Esophagus muscularis mucosa (tissue), 4 donors: ENCODE measurements at places on chromosomes 4 and X. TPM values are rescaled to one million over a fixed set of nuclear protein-coding genes. Genes with fewer than 3 reads are reported as not detected.
A peak's percentile ranks its signal among the peaks of the same experiment; 100 is the strongest.

Gene F11
- not detected for total RNA-seq

Gene CFAP47
- not detected for total RNA-seq

Gene ANK2
- total RNA-seq: 84.8 TPM

Gene PHF8
- 28.7 TPM for total RNA-seq

Gene UGT8
- 0.17 TPM for total RNA-seq

Gene CENPVL2
- not detected for total RNA-seq

Gene HPGD
- 55.6 TPM for total RNA-seq

Gene GPC4
- total RNA-seq: 54.3 TPM

Gene PCSK1N
- total RNA-seq: 15.2 TPM

Gene ZDHHC15
- total RNA-seq: 3.4 TPM

Gene AFF2
- total RNA-seq: 6.5 TPM

Gene EDA
- total RNA-seq: 7.3 TPM

- DNase-seq: peak; percentile 70
Observed at GRCh38 chr4:13543839-13544605, at the start of gene NKX3-2. Gene NKX3-2, minus strand, starts transcription at chr4:13544508. Its CDS starts 94 bp downstream, at chr4:13544414.

DNA sequence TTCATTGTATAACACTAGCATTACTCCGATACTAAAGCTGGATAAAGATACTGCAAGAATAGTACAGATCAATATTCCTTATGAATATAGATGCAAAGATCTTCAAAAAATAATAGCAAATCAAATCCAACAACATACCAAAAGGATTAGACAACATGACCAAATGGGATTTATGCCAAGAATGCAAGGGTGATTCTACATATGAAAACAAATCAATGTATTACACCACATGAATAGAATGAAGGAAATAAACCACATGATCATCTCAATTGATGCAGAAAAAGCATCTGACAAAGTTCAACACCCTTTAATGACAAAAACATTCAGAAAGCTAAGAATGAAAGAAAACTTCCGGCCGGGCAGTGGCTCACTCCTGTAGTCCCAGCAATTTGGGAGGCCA lies 42.8 kb downstream of the CUL4B start:
- no peak for DNase-seq

DNA sequence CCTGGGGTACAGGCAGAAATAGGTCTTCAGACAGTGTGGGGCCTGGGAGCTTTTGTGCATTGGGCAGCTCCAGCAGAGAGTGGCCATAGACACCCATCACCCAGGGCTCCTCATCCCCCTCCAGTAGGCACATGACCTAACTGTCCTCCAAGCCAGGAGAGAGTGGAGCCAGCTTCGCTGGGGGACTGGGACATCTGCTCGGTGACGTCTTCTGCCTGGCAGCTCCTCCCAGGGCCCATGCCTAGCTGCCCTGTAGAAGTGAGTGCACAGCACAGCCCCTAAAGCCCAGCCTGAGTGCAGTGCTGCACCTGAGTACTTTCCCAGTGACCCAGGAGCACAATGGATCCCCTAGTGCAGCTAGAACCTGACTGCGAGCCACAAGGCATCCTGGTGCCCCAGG lies 279.7 kb upstream of the SLC7A11 start:
- no peak for DNase-seq

DNA sequence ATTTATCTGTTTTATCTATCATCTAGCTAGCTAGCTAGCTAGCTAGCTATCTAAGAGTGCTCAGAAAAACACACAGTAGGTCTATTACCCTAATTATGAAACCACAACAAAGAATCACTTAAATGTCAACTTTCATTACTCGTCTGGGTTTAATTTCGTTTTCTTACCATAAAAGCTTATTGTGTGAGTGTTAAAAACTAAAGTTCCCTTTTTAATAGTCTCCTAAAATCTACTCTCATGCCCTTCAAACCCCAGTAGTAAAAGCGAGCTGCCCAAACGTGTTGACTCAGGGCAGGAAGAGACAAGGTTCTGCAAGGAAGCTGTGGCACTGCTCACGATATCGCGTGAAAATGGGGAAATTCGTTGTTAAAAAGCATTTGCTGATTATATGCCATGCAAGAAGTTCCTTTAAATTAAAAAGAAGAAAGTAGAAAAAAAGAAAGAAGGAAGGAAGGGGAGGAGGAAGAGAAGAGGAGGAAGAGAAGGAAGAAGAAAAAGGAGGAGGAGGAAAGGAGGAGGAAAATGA lies 595 bp downstream of the MBNL3 start:
- no peak for DNase-seq

- no peak for DNase-seq
Observed at GRCh38 chrX:87370865-87371264, 146.7 kb upstream of the KLHL4 start.

DNA sequence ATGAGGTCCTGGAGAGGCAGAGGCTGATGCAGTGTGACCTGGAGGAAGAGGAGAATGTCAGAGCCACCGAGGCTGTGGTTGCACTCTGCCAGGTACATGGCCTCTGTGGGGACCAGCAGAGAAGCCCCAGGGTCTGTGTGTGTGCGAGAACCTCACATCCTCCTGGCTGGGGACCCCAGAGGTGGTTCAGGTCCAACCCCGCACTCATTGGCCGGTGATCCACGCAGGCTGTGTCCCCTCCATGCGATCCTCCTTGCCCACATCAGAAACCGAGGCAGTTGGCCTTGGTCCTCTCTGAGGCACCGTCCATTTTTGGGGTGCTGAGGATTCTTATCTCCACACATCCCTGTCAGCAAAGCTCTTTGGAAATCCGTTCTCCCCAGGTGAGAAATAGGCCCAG lies 45.3 kb downstream of the EVC start:
- no peak for DNase-seq

DNA sequence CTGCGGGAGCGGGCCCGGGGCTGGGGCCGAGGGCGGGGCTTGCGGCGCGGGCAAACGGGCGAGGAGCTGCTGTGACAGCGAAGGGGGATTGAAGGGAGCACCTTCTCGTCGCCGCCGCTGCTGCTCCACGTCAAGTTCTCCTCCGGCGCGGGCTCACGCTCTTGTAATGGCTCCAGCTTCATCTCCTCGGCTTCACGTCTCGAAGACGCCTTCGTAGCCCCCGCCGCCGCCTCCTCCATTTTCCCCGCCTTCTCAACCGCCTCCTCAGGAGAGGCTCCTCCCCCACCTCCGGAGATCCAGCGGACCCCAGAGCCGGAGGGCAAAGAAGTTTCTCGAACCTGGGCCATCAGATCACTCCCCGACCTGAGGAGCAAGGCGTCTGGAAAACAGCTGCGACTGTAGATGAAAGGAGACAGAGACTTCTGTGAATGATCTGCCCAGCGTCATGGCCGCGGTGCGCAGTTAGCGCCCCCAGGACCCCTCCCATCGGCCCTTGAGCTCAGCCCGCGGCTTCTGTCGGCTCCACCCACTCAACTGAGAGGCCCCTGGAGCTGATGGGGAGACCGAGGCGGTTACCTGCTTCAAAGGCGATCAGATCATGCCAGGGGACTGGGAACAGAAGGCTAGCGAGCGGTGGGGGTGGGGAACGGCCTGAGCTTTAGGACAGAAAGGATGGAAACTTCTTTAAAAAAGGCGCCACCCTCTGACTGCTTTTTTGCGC lies 895 bp downstream of the USP51 start:
- peak; percentile 91 for DNase-seq

- DNase-seq: no peak
Observed at GRCh38 chr4:107747748-107748486, 27.9 kb upstream of the PAPSS1 start.

DNA sequence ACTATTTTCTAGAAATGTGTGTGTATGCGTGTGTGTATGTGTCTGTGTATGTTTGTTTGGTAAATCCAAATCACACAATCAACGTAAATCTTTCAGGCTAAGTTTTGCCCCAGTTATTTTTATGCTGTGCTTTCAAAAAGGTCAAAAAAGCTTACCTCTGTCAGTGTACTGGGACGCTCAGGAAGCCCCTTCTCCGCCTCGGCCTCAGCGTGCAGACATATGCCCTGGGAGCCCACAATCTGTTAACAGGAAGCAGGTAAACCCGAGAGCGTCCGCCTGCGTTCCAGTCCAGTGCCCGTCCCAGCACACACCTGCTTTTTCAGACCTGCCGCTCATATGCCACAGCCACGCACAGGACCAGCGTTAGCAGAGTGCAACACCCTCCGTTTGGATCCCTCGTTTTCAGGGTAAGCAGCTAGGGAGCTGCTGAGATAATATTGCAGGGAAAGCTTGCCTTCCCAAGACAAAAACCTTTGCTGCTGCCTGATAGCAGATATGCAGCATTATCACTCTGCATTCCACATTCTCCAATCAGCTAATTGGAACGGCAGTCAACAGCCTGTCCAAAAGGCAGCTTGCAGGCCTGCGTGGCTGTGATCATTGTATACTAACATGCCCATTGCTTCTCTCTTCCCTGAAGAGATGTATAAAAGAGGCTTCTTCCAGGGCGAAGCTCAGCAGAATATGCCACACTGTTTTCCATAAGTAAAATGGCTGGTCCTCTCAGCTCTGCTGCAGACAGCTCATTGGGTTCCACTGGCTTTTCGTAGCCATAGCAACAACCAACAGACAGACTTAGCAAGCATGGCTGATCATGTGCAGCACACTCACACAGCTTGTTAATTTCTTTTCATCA lies at the start of gene SORBS2:
Gene SORBS2, minus strand, starts transcription at position 686 of the 856 bp plus-strand sequence. CDS start 121,623 bp downstream, outside the sequence.
- no peak for DNase-seq

DNA sequence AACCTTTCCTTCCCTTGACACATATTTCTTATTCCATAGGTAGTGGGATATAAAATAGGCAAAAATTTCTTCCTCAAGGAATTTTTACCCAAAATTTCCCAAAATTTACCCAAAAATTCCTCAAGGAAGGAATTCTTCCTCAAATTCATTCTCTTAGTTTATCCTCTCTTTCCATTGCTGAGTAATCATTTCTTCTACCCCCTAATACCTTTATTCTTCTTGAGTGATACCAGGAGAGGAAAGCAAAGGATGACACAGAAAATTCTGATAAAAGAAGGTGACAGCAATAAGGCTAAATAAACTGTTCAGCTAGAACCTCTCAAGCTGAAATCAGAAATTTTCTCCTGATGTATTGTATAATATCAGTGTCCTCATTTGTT lies 191.4 kb upstream of the MAB21L2 start:
- no peak for DNase-seq

GRCh38 chr4:24856586-24856985 lies 56.3 kb downstream of the CCDC149 start:
- no peak for DNase-seq

GRCh38 chr4:174401471-174402130 lies 117.9 kb downstream of the CEP44 start:
- DNase-seq: no peak

GRCh38 chr4:27742816-27743215 lies 882.2 kb downstream of the STIM2 start:
- DNase-seq: no peak

DNA sequence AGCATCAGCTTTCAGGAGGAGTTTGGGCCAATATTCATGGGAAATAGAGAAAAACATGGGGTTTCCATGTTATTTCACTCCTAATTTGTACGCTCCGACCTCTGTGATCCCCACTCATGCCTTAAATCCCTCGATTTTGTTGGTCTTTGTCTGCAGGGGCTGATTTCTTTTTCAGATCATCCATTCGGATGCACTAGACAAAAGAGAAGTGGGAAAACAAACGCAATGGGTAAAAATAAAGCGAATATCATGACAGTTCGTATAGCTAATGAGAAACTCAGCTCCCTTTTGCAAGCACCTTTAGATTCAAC lies 139.1 kb upstream of the PLAC1 start:
- DNase-seq: no peak

DNA sequence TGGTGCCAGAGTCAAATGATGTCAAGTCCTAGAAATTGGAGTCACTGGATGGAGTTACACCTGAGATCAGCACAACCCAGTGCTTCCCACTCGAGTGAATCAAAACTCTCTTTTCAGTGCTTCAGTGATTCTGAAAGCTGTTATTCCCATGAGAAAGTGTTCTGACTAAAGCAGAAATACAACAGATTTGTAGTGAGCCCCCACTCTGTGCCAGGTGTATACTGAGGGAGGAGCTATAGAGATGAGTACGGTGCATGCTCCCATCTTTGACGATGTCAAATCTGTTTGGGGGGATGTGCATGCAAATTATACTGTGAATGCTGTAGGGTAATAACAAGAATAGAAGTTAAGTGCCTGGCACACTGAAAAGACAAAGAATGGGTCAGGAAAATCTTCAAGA lies 330.2 kb downstream of the HS3ST1 start:
- no peak for DNase-seq

GRCh38 chrX:44996277-44996676 lies 123.3 kb downstream of the KDM6A start:
- DNase-seq: no peak

DNA sequence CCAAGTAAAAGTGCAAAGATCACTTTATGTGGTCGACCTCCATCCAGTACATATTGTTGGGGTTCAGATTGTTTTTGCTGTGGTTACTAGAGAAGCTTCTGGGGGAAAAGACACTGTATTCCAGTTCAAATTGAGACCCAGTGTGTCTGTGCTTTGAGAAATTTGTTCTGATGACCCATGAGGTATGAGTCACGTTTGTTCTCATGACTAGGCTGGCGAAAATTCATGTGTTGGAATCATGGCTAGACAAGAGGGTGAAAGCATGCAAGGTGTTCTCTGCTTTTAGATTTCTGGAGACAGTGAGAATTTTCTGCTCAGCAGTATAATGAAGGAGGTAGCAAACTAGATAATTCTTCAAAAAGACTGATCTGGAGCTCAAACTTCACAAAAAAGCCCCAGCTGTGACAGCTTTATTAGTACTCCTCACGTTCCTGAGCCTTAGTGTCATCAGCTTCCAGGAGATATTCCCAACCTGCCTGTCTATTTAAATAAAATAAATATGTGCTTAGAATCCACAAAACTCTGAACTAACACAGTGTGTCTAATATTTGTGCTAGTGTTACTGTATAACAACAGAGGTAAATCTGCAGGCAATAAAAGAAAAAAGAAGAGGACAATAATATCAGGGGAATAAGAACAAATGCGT lies 24.4 kb upstream of the FAM47B start:
- DNase-seq: no peak

- no peak for DNase-seq
Observed at GRCh38 chrX:133660281-133660680, 245.0 kb upstream of the GPC4 start.

DNA sequence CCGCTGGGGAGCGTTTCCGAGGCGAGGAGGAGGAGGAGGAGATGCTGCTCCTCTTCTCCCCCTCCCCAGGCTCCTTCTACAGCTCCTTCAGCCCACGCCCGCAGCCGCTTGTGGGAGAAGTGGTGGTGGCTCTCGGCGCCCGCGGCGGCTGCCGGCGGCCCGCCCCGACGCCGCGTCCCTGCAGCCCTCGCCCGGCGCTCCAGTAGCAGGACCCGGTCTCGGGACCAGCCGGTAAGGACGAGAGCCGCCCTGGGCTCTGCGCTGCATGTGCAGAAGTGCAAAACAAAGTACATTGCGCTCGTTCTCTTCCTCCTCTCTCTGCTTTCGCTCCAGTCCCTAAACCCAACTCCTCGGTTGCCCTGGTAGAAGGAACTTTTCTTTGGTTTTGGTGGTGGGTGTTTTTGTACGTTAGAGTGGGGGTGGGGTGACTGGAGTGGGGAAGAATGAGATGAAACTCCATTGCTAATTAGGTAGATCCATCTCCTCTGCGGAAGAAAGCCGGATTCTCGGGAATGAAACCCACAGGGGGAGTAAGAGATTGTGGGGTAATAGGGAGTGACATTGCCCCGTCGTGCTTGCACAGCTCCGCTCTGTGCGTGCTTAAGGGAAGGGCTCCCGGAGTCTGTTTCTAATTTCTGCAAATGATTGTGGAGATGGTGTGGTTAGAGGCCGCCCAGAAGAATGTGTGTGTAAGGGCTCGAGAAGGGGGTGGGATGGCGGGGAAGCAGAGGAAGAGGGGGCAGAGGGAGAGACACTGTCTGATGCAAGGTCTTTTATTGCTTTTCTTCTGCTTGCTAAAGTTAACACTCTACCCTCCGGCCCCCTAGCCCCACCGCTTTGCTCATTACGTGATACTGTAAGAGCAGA lies 677 bp downstream of the PTPN13 start:
- no peak for DNase-seq

- no peak for DNase-seq
Observed at GRCh38 chrX:38561951-38562719, 793 bp downstream of the TSPAN7 start.

GRCh38 chr4:168488869-168489274 lies 8.0 kb upstream of the PALLD start:
- DNase-seq: peak; percentile 42
